Stimulated activated CD8-positive, alpha-beta memory T cell treated with anti-CD3 and anti-CD28 coated beads, Interleukin-15, amount 100 ng/mL, for 48 hours (primary cell): ENCODE measurements at places on chromosomes 11 and 22.

DNA sequence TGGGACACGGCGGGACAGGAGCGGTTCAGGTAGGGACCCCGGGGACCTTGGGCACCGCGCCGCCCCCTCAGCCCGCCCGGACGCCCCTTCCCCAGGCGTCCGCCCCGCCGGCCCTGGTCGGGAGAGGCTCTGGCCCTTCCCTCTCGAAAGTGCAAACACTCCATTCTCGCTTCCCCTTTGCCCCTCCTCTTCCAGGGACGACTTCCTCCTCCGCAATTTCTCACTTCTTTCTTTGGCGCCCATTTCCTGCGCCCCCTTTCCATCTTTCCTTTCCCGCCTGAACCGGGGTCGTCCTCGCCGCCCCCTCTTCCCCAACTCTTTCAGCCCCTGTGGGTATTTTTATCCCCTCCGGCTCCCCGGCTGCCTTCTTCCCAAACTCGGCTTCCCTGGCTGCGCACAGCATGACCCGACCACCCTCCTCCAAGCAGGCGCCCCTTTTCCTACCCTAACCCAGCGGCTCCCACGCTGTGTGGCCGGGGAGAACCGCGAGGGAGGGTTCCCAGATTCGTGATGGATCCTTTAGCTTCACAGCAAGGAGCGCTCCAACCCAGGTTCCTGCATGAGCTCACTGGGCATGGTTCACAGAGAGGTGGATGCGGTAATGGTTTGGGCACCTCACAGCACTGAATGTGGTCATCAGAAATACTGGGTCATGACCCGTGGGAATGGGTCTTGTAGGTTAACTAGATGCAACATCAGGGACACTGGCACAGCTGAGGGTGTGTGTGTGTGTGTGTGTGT is 689 bp downstream of the RAB39A start:
- no peak for DNase-seq

GRCh38 chr11:72851726-72852125 is 37.5 kb downstream of the ATG16L2 start:
- no peak for DNase-seq

- no peak for DNase-seq
These were observed 57.6 kb downstream of the USP47 start for GRCh38 chr11:11899401-11899800.

DNA sequence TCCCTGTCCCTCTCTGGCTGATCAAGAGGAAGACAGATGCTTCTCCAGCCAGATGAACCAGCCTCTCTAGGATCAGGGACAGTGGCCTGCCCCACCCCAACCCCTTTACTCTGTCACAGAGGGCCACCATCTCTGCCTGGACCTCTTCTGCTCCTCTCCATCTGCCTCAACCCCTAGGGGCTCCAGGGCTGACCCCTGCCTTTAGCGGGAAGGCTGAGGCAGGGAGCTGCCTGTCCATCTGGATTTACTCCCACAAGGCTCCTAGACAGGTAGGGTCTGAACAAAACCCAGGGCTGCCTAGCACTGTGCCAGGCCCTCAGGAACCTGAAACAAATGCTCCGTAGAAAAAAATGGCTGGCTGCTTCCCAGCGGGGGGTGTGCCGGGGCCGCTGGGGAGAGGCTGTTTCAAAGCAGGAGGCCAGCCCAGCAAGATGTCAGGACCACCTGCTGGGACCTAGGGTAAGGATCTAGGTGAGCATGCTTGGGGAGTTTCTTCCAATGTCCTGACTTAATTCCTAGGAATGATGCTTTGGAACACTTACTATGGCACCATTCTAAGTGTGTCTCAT is 3.2 kb downstream of the CHST1 start:
- DNase-seq: no peak
